ENCODE measurements at places on chromosomes 6 and 20.

DNA sequence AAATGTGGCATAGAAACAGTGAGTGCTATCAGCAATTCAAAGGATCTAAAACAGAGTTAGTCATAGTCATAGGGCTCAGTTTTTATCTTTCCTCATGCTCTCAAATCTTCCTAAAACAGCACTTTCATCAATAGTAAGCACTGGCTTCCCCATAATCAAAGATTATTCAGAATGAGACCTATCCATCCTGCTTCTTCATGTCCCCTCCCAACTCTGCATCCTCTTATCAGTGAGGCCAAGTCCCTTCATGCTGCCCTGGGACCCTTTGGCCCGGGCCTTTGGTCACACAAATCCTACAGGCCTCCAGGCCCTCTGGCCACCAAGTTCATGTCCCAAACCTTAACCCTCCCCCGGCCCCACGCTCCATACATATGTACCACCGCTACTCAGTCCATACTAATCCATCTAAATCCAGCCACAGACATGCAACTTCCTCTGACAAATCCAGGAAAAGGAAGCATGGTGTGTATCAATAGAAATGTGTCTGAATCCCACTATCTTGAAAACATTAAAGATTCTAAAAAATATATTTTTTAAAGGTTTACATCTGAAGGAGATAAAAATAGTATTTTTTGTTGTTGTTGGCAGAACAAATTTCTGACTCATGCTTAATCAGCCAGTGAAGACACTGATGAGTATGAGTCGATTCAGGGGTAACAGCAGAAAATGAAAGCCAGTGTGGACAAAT is 143.5 kb downstream of the PDE7B start:
- DNase-seq: no peak

GRCh38 chr20:40538131-40538530 is 150.9 kb downstream of the MAFB start:
- no peak for DNase-seq

- DNase-seq: no peak
Observed at GRCh38 chr6:121330516-121330915, 3.8 kb downstream of the TBC1D32 start.

DNA sequence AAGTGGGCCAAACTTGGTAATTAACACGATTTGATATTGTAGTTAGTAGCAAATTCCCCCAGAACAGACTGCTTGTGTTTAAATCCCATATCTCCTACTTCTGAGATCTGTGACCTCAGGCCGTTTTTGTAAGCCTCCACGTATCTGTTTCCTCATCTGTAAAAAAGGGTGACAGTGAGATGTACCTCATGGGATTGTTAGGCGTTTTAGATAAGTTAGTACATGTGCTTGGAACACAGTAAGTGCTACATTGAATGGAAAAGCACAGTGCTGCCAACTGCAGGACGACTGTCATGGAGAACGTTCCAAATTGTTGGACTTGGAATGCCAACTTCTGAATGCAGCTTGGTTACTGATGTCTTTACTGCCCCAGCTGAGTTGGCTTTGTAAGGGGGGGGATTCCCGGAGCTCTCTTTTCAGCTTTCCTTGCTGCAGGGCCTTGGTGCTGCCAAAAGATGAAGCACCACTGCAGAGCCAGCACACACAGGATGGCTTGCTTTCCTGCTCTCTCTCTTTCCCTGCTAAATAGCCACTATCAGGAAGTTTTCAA is 108.6 kb downstream of the OPN5 start:
- DNase-seq: no peak

GRCh38 chr6:16240589-16241320 is 2.4 kb downstream of the GMPR start:
- no peak for DNase-seq

DNA sequence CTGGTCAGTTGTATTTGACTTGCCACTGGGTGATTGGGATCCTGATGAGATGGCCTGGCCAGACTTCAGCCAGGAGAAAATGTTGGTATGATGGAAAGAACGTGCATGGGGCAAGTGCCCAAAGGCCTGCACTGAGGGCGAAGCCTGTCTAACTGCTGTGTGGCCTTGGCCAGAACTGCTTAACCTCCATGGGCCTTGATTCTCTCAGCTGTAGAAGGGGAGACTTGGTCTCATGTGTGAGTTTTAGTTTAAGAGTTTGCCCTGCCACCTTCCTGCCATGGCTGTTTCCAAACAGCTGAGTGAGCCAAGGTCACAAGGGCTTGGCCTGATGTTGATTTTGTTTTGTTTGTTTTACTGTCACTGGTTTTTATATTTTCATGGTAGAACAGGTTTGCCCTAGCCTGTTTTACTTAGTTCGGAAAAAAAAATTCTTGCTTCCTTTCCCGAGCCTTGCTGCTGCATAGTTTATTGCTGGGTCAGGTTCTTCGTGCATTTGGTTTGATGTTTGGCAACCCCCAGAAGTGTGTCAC is 35.3 kb downstream of the DSTN start:
- DNase-seq: no peak

DNA sequence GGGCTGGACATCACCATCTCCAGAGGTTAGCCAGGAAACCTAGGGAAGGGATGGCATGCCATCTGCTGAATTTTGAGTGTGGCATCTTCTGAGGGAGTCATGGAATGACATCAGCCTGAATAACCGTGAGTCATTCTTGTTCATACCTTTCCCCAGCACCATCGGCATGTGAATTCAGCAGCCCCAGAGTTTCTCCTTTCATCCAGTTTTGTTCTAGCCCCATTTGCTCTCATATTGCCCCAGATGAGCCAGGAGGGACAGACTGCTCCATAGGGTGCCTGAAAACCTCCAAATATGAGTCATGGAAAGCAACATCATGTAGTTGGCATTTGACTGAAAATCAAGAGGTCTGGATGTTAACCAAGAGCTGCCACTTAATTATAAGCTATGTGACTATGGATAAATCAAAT is 219.2 kb upstream of the SGK1 start:
- no peak for DNase-seq

DNA sequence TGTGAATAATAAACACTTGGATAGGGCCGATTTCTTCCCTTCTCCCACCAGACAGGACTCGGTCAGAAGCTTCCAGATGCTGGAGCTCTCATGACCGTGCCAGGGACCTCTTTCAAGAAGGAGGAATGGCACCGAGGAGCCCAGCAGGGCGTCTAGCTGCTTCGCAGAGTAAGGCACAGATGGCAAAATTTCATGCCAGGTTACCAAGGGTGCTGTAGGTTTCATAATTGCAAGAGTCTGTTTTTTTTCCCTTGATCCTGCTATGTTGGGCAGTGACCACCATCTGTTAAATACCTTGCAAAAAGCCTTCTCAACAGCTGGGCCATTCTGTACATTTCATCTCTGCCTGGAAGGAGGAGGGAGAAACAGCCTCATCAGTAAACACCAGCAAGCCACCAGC is 111.8 kb downstream of the EDN3 start:
- no peak for DNase-seq

GRCh38 chr6:167442245-167442644 is 117.4 kb downstream of the TTLL2 start:
- no peak for DNase-seq

DNA sequence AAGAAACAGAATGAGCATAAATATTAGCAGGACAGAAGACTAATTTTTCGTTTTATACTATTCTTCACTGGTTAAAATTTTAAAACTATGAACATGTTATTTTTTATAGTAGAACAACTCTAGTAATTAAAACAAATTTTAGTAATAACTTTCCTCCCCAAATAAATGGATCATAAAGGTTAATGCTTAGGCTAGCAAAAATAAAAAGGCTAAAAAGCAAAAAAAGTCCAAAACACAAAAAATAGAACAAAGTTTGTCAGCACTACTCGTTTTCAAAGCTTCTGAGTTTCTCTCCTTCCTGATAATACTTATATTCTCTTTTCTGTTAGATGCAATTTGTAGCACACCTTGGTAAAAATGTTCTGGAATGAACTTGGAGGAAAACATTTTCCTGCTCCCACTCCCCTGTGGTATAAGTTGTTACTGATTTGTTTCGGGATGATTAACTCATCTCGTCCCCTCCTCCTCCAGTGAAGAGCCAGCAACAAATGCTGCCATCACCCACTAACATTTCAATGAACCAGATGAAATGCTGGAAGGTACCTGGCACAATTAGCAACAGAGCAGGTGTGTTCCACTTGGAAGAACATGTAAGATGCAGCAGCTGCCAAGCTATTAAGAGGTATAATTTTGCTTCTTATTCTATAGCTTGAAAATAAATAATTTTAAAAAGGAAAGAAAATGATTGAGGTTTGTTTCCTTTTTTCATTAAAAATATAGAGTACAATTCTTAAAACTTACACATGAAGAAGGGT is 130.5 kb downstream of the MYB start:
- peak; percentile 29 for DNase-seq

- no peak for DNase-seq
Observed at GRCh38 chr6:40545954-40546353, 41.2 kb downstream of the LRFN2 start.

- DNase-seq: no peak
Observed at GRCh38 chr6:134902074-134902861, 47.6 kb downstream of the ALDH8A1 start.

DNA sequence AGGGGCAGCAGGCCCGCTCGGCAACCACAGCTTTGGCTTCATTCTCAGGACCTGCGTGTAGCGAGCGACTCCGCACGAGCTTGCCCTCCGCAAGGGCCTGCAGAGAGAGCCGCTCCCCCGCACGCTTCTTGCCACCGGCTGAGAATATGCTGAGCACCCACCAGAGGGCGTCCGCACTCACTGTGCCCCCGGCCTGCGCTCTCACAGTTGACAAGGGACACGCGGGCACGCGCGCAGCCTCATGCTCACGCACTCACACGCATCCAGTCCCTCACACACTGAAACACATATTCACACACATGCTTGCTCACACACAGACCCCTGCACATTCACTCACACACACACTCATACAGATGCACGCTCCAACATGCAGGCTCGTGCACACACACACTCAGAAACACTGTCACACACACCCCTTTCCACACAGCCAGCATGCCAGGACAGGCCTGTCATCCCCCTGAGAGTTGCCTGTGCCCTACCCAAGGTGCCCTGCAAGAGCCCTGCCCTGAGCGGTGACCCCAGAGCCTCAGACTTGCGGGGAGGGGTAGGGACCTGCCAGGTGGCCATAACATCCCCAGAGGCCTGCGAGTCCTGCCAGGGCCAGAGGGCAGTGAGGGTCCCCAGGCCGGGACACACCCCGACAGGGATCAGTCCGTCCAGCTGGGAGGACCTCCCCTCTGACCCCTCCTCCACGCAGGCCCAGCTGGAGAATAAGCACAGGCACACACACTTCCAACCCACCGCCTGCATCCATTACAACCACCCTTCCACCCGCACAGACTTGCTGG is 174.1 kb downstream of the BMP7 start:
- DNase-seq: no peak

- DNase-seq: no peak
Observed at GRCh38 chr6:107822176-107823046, 1.7 kb downstream of the SCML4 start.

- no peak for DNase-seq
Observed at GRCh38 chr6:64672131-64672530, 1034.9 kb downstream of the EYS start.

DNA sequence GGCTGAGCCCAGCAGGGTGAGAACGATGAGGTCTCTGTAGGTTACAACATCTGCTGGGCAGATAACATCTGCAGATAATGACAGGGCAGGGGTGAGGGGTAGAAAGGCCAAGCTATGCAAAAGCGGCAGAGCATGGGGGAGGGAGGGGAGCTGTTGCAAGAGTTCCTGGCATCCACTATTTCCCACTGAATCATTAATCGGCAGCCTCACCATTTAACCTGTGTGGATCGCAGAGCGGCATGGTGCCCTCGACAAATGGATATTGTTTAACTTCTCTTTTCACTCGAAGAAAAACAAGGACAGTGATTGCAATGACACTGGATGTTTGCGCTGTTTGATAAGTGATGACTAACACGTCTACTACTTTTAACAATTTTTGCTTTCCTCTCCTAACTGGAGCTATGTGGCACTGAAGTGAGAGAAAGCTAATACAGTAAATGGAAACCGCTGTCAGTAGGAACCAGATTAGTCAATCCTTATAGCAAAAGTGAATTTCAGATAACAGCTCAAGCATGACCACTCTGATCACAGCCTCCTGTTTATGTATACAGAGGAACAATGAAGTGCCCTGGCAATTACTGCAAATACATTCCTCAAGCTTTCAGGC is 381.5 kb downstream of the TFAP2A start:
- peak; percentile 93 for DNase-seq

DNA sequence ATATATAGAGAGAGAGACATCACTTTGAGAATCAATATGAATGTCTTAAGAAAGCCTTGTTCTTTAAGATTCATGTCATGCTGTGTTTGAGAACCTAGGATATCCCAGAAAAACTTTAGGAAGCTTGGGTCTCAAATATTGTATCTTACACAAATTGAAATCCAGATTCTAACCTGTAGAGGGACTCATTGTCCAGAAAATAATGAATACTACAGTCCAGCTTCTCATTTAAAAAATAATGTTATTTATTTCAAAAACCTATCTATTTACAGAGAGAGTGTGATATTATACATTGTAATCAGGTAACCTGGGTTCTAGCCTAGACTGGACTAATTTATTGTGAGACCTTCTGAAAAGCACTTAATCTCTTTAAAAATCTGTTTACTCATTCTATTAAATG is 4.2 kb downstream of the RFX6 start:
- no peak for DNase-seq

DNA sequence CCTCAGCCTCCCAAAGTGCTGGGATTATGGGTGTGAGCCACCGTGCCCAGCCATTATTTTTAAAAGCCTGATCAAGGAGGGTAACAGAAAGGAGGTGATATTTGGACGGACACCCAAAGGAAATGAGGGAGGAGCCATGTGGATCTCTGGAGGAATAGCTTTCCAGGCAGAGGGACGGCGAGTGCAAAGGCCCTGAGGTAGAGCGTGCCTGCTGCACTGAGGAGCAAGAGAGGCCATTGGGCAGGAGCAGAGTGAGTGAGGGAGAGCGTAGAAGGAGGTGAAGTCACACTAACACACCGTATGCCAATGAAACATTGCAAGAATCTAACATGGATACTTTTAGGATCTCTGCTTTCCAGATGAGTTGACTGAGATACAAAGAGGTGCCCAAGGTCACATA is 58.9 kb upstream of the ZNFX1 start:
- no peak for DNase-seq

All from NCI-H2029 treated with DMSO at 0.1 percent for 48 hours (cell line).